ENCODE measurements at places on chromosomes 13 and 19.

DNA sequence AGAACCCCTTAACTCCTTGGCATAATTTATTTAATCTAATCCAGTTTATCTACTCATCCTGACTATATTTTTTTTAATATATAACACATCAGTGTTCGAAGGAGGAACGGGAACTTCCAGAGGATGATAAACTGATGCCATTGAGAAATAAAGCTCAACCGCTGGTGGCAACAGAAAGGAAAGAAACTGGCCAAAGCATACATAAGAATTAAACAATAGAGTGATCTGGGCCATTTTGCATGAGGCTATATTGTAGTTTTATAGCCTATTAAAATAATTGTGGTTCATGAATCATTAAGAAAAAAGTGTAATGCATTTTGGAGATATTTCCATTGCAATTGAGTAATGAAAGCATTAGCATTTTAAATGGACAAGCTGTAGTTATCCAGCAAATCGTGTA is 94.2 kb downstream of the FRY start:
- DNase-seq: no peak

DNA sequence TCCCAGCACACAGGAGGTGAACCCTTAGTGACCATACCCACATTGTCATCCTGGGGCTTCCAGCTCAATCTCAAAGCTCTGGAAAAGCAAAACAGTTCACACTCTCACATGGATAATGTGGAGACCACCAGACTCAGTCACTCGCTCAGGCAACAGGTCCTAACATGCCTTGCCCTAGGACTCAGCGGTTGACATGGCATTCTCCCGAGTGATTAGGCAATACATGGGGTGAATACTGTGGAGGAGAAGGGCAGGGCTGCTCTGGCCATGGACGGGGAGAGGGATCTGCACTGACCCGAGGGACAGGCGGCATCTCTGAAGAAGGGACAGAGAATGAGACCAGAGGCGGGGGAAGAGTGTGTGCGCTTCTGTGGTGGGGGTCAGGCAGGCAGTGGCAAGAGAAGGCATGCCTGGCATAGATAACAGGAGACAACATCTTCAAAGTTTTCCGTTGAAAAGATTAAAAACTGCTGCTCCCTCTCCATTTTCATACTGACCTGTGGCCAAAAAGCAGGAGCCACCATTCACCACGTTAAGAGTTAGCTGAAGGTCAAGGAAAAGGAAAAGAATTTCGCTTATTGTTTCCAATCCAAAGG is 44.5 kb upstream of the EPHX3 start:
- DNase-seq: no peak

DNA sequence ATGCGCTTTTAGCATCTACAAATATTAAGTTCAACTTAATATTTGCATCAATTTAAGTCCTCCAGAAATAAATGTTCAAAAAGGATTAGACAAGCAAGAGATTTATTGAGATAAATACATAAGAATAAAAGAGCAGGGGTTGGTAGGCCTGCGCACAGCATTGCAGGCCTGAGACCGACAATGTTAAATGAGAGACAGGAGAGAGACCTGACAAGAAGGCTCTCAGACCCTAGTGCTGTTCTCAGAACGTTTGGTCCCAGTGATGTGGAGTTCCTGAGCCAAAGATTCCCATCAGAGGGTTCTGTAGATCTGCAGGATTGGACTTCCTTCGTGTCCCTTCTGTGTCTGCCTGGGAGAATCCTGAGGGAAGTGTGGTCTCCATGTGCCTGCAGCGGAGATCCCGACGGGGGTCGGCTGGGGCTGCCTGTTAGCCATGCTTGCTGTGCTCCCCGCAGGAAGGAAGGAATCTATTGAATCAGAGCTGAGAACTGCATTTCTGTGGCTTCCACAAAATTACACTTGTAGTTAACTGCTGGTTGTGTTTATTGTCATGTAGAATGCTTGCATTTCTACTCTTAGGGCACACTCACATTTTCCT is 369.9 kb upstream of the SLC10A2 start:
- no peak for DNase-seq

GRCh38 chr13:67100730-67101129 is 129.4 kb downstream of the PCDH9 start:
- no peak for DNase-seq
